Cortex of kidney (tissue), 1 donor: ENCODE measurements at places on chromosomes 11 and 22.

- no peak for DNase-seq
Observed at GRCh38 chr11:126083829-126084607, 21.4 kb upstream of the CDON start.

GRCh38 chr11:62896049-62896448 lies 15.4 kb downstream of the SLC3A2 start:
- no peak for DNase-seq

- no peak for DNase-seq
Observed at GRCh38 chr11:74072286-74072685, 63.4 kb upstream of the UCP3 start.

DNA sequence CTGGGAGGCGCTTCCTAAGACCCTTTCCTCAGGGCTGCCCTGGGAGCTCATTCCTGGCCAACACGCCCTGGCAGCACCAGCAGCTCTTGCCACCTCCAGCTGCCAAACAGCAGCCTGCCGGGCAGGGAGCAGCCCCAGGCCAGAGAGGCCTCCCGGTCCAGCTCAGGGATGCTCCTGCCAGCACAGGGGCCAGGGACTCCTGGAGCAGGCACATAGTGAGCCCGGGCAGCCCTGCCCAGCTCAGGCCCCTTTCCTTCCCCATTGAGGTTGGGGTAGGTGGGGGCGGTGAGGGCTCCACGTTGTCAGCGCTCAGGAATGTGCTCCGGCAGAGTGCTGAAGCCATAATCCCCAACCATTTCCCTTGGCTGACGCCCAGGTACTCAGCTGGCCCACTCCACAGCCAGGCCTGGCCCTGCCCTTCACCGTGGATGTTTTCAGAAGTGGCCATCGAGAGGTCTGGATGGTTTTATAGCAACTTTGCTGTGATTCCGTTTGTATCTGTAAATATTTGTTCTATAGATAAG lies 7.6 kb downstream of the SLC39A13 start:
- no peak for DNase-seq

DNA sequence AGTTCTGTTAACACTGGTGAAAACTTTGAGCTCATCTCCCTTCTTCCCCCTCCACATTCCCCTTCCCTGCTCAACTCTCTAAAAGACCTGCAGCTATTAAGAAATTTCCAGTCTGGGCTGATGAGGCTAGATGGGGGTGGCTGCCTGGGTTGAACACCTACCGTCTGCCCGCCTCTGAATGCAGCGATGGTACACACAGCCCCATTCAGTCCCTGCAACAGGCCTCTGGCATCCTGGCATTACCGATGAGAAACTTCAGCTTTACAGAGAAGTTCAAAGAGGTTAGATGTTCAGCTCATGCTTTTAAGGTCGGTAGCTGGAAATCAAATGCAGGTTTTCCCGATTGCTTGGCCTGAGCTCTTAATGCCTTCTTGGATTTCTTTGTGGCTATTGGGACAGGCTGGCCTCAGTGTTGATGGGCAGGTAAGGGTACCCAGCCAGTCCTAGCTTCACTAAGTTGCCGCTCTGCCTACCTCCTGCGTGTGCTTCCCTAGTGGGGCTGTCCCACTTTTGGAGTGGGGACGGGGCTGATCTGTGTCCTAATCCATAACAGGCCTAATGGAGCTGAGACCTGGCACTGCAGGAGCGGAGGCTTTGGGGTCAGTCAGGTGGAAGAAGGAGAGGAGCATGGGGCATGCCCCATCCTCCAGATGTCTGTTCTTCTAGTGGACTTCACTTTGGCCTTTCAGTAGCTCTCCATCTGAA lies 49.1 kb downstream of the ZBTB16 start:
- DNase-seq, result no peak

DNA sequence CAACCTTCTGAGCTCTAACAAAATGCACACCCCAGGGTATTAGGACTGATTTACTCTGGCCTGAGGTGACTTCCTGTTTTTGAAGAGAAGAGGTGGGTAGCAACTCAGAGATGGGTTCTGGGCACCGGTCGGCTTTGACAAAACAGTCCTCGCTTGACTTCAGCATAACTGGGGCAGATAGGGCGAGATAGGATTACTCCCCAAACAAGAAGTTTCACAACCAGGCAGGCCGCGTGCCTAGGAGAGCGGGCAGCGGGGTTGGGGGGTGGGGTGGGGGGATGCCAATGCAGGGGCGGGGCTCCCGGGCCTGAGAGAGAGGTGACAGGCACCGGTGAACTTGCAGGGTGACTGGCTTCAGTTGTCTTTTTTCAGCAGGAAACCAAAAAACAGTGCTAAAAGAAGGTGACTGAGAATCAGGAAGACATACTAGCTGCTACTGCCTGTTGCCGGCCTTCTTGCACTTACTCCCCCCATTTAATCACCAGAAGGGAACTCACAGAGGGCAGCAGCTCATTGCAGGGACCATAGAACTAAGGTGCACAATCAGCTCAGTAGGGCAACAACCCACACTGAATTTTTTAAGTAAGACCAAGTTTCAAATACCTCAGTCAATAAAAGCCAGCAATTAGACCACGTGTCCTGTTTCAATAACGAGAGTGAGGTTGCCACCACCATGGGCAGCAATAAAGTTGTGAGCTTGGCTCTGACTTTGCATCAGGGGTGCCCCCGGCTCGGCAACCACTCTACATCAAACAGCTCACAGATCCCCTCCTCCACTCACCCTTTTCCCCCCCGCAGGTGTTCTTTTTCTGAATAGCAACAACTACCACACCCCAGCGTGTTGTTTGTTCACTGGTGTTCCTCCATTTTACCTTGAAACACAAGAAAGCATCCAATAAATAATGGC lies 37.2 kb upstream of the ETS1 start:
- no peak for DNase-seq

DNA sequence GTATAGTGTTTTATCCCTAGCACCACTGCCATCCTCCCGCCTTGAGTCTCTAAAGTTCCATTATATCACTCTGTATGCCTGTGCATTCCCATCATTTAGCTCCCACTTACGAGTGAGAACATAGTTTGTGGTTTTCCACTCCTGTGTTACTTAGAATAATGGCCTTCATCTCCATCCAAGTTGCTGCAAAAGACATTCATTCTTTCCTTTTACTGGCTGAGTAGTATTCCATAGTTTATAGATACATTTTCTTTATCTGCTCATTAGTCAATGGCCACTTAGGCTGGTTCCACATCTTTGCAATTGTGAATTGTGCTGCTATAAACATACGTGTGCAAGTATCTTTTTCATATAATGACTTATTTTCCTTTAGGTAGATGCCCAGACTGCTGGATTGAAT lies 24.4 kb downstream of the TAB1 start:
- DNase-seq, result no peak

- no peak for DNase-seq
Observed at GRCh38 chr22:50282361-50283155, 12.4 kb upstream of the MAPK11 start.

- no peak for DNase-seq
Observed at GRCh38 chr11:118430956-118431355, 5.3 kb upstream of the KMT2A start.

- DNase-seq, result no peak
Observed at GRCh38 chr11:105168457-105168856, 28.9 kb upstream of the CARD18 start.

GRCh38 chr11:422249-422656 lies 7.5 kb upstream of the SIGIRR start:
- DNase-seq, result no peak

DNA sequence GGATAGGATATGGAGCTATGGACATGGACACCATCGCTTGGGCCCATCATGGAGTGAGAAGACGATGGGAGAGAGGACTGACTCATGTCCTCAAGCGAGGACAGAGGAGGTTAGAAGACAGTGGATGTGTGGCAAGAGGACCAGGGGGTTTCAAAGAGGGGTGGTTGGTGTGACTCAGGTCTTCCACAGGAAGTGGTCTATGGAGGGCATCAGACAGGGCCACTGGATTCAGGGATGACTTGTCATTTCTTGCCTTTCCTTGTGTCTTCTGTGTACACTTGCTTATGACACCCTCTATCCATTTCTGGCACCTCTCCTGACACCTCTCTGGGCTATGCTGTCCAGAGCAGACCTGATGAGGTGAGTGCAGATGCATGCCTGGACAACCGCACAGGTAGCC lies 115.4 kb downstream of the OSBP2 start:
- no peak for DNase-seq

- DNase-seq, result no peak
Observed at GRCh38 chr11:91435694-91436395, 788.8 kb upstream of the FAT3 start.

GRCh38 chr11:9815486-9816136 lies 151.7 kb downstream of the SWAP70 start:
- DNase-seq, result no peak

- no peak for DNase-seq
Observed at GRCh38 chr11:65384301-65384889, 1.9 kb upstream of the SLC25A45 start.

DNA sequence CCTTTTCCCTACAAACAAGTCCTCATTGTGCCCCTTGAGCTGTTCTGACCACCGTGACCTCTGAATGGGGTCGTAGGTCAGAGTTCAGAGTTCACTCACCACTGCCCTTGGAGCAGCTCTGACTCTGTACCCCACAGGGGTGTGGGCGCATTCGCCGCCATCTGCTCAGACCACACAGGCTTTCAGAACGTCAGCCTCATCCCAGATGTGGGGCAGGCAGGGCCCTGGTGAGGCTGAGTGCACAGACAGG lies 14.8 kb upstream of the MUC5B start:
- no peak for DNase-seq

GRCh38 chr22:43744700-43745410 lies 67.2 kb downstream of the EFCAB6 start:
- DNase-seq, result no peak

- DNase-seq, result no peak
Observed at GRCh38 chr11:91998481-91998880, 226.1 kb upstream of the FAT3 start.

GRCh38 chr11:9315078-9315688 lies 790 bp upstream of the TMEM41B start:
- DNase-seq, result no peak

GRCh38 chr22:48799227-48799970 lies 1028.3 kb downstream of the BRD1 start:
- DNase-seq, result no peak

DNA sequence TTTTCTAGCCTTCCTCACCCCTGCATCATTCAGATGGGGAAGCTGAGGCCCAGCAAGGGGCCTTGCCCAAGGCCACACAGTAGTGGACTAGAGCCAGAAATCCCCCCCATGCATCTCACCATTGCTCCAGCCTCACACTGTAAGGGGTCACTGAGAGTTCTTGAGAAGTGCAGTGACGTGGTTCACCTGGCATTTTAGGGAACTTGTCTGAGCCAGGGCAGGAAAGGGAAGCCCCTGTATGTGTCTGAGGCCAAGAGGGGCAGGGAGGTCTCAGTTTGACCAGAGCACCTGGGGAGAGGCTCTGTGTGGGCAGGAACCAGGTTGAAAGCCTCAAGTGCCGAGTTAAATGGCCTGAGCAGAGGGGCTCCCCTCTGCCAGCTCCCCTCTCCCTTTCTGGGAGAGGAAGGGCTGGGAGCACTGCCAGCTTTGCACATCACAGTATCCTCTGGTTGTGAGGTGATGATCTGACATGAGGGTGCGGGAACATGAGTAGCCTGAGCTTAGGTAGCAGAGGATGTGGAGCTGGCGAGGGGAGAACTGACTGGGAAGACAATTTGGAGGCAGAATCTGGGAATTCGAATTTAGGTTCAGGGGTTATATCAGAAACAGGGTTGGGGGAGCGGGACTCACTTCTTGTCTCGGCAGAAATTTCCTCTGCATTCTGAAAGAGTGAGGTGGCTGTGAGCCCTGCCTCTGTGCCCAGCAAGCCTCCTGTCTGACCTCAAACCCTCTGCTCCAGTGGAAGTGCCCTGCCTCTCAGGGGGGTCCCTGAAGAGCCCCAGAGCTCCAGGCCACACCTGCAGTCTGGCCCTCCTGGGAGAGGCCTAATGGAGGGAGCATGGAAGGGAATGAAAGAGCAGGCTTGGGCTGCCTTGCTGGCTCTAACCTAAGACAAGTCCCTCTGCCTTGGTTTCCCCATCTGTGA lies 14.6 kb downstream of the ARHGEF17 start:
- DNase-seq, result no peak

DNA sequence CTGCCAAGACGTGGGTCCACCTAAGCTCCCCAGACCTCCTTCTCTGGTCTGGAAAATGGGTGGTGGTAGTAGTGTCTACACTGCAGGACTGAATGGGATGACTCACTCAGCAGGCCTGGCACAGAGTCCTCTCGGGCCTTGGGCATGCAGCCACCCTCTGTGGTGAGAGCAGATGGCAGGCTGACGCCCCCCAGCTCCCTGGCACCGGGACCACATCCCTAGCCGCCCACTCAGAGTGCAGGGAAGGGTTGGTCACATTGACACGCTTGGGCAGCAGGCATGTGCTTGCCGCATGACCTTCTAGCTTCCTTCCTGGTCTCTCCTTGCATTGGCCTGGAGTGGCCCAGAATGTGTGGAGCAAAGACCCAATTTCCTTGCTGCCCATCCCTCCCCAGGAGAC lies 30.7 kb upstream of the PRODH start:
- DNase-seq, result no peak

DNA sequence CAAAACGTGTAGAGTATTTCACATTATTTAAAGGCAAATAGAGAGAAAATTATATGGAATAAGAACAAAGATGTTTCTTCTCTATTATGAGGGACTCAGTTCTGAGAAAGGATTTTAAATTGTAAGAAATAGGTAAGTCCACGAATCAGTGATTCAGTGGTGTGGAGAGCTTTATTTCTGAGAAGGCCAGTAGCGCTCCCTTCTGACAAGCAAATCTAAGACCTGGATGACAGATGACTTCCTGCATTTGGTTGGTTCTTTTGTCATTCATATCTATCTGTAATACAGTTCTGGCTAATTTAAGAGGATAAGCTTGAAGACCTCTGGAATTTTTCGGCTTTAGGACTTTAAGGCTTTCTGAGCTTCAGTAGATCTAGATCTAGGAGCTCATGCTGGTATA lies 7.0 kb downstream of the CD3E start:
- no peak for DNase-seq

GRCh38 chr11:15882876-15883454 lies 473.4 kb downstream of the SOX6 start:
- no peak for DNase-seq

DNA sequence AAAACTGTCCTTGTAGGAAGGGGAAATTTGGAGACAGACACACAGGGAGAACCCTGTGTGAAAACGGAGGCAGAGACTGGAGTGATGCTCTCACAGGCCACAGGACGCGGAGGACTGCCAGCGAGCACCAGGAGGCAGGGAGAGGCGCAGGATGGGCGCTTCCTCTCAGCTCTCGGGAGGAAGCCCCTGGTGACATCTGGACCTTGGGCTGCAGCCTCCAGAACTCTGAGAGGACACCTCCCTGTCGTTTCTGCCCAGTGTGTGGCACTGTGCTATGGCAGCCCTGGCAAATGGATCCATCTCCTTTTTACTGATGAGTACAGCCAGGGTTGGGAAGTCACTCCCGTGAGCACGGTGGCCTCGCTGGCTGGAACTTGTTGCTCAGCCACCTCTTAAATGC lies 73.9 kb downstream of the LRRC32 start:
- DNase-seq, result no peak
